Fibroblast of lung (primary cell): ENCODE measurements at places on chromosomes 2 and 18.

- no peak for DNase-seq
Measured at GRCh38 chr2:25854613-25855012, 23.7 kb downstream of the ASXL2 start.

- peak; percentile 83 for DNase-seq
Measured at GRCh38 chr2:163264341-163264740, 425.8 kb upstream of the KCNH7 start.

DNA sequence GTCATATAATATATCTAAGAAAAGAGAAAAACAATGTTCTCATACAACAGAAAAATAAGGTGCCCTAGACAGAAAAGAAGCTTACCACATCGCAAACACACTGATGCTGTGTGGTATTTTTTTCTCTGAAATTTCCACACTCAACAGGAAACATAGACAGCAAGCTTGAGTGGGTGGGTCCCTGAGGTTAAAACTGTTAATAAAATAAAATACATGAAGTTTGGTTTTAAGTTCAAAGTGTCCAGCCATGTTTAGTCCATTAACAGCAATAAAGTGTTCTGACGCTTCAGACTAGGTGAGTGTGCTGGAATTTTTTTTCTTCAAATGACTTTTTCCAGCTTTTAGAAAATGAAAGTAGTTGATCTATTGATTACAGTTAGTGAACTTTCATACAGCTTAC is 83.3 kb upstream of the EPB41L5 start:
- DNase-seq: no peak

DNA sequence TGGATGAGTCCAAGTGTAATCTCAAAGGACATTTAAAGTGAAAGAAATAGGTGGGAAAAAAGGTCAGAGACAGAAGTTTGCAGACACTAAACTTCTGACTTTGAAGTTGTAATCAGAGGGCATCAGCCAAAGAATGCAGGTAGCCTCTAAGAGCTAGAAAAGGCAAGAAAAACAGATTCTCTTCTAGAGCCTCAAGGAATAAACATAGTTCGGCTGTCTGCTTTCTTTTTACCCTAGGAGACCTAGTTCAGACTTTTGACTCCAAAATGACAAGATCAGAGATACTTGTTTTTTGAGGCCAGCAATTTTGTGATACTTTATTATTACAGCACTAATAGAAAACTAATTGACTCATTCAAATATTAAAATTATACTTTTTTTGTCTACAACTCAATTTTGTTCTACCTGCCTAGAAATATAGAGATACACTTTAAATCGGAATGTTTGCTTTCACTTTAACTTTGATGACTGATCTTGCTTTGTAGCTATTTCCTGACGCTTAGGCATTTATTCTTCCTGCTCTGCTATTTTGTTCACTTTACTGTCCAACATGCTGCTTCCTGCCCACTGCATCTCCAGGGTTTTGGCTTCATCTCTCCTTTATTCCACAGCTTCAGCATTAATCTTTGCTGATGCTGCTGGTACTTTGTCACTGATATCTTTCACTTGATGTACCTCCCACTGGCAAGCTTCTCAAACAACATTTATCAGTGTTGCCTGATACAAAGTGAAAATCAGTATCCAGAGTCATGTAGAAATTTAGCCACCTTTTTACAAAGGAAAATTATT is 272.5 kb downstream of the DSEL start:
- DNase-seq: peak; percentile 28

DNA sequence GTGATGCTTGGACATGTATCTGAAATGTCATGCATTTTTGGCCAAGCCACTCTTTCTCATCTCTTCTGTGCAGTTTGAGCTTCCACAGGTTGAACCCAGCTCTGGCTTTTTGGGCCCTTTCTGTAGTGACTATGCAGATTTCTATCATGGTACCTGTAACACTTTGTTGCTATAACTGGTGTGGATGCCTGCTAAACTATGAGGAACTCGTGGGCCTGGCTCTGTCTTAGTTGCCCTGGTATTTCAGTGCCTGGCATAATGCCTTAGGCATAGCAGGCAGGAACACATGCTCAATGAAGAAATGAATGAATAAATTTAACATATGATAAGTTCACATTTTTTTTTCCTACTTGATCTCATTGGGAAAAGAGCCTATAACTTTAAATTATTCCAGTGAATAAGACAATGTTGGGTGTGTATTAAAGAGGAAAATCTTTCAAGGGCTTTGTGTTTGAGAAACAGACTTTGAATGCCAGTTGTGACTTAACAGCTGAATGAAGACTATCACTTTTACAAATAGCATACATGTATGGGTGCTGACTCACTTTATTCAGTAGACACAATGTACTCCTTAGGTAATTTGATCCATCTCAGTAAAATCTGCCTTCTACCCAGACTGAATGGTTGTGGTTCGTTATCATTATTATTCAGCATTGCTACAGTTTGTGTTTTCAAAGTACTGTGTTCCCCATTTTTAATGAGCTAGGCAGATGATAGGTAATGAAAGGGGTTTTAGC is 86.4 kb upstream of the MAP4K3 start:
- peak; percentile 97 for DNase-seq

DNA sequence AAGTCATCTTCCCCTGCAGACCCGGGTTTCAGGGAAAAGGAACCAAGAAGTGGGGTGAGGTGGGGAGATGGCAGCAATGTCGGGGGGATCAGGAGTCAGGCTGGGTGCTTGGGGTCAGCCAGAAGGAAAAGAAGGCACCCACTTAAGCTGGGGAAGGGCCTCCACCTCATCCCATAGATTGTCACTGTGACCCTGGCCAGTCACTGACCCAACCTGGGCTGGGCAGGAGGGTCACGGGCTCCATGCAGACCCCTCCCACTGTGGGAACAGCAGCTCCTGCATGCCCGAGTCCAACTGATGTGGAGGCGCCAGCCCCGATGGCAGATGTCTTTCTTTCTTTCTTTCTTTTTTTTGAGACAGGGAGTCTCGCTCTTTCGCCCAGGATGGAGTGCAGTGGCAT is 53.6 kb upstream of the HAAO start:
- no peak for DNase-seq

- DNase-seq: no peak
Measured at GRCh38 chr2:8638327-8638726, 43.5 kb upstream of the ID2 start.

- DNase-seq: no peak
Measured at GRCh38 chr2:144267239-144267638, 252.7 kb downstream of the ZEB2 start.

GRCh38 chr18:39571511-39571910 is 2005.9 kb upstream of the CELF4 start:
- DNase-seq: peak; percentile 3

- DNase-seq: peak; percentile 80
Measured at GRCh38 chr18:69757733-69758132, 189.9 kb downstream of the CD226 start.

- peak; percentile 64 for DNase-seq
Measured at GRCh38 chr2:71348302-71348701, 16.7 kb downstream of the ZNF638 start.

GRCh38 chr2:199962203-199962602 is 6.8 kb downstream of the MAIP1 start:
- no peak for DNase-seq

GRCh38 chr2:33782395-33783230 is 183.5 kb upstream of the FAM98A start:
- no peak for DNase-seq

DNA sequence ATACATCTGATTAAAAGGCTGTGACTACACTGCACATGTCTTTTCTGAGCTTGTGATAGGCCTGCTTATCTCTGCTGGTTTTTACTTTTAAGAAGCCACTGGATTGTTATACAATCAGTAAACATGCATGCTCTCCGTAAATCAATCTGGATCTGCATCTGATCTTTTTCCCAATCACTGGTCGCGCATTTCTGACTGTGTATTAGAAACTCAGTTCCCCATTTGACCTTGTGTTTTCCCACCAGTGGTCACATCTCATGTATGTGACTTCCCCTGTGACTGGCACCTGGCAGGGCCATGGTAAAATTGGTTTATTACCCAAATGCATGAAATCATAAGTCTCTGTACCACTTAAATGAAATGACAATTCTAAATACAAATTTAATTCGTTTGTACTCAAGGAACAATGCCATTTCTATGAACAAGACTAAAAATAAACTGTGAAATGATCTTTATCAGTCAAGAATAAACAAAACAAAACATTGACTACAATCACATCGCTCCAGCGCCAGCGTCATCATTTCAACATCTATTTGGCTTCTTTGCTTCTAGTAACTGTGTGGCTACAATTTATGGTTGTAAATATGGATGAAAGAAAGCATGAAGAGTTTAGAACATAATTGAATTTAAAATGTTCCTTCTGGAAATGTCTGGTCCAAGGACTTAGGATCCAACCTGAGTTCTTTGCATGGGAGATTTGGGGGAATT is 396.6 kb upstream of the TRIB2 start:
- DNase-seq: peak; percentile 93

DNA sequence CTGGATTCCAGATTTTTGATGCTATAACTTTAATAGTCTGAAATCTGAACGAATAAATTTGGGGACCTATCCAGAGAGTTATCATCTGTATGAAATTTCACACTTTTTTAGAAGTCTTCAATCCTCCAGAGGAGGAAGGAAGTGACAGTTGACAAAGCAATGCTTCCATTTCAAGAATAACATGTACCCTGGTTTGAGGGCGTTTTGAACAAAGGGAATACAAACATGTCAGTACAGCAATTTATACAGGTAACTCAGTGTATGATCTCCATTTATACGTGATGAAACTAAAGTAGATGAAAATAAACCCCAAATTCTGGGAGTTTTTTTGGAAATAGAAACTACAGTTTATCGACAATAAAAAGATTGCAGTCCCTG is 42.2 kb downstream of the CIB4 start:
- DNase-seq: no peak

GRCh38 chr2:239832490-239833268 is 192.5 kb downstream of the NDUFA10 start:
- no peak for DNase-seq

GRCh38 chr2:40592218-40592617 is 140.3 kb upstream of the SLC8A1 start:
- DNase-seq: no peak

DNA sequence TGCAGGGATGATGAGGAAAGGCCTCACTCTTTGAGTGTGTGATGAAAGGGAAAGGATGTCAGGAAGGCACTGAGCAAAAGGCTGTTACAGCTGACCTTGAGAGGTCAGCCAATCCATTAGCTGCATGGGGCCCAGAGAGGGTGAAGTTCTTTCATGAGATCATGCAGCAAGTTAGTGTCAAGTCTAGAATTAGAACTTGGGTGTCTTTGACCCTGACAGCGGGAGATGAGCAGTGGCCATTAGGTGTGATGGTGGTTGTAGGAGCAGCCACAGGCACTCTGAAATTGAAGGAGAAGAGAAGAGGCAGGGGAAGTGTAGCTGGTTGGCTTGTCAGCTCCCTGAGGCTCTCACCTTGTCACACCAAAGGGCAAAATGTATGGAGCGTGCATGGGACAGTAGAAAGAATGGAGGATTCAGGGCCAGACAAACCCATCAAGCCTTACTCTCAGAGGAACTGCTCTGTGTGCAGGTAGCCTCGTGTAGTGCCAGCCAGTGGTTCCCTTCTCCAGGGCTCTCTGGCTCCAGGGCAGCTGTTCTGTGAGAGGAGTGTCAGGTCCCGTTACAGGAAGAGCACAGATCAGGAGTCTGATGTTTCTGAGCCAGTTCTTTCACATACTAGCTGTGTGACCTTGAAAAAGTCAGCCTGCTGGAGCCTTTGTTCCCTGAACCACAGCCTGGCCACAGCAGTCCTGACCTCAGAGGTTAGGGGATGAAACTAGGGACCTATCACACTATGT is 35.9 kb downstream of the MAP4K4 start:
- no peak for DNase-seq

GRCh38 chr2:120260736-120261135 is 8.1 kb downstream of the RALB start:
- DNase-seq: no peak

DNA sequence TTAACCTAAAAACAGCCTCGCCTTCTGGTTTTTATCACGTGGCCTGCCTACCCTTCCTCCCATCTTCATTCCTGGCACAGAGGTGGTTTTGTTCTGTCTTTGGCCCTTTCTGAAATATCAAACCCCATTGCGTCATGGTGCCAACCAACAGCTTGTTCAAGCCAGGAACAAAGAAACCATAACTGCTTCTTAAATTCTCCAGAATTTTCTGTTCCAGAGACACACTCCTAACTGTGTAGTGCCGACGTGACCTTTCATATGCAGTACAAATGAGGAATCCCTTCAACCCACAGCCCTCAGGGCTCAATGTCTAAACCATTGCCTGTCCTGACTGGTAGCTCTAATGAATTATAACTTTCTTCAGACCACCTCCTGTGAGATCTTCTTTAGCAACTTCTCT is 82.2 kb upstream of the TNP1 start:
- DNase-seq: no peak

- no peak for DNase-seq
Measured at GRCh38 chr2:132979339-132980093, 309.5 kb upstream of the LYPD1 start.

GRCh38 chr2:114661971-114662939 is 219.8 kb downstream of the DPP10 start:
- DNase-seq: no peak

DNA sequence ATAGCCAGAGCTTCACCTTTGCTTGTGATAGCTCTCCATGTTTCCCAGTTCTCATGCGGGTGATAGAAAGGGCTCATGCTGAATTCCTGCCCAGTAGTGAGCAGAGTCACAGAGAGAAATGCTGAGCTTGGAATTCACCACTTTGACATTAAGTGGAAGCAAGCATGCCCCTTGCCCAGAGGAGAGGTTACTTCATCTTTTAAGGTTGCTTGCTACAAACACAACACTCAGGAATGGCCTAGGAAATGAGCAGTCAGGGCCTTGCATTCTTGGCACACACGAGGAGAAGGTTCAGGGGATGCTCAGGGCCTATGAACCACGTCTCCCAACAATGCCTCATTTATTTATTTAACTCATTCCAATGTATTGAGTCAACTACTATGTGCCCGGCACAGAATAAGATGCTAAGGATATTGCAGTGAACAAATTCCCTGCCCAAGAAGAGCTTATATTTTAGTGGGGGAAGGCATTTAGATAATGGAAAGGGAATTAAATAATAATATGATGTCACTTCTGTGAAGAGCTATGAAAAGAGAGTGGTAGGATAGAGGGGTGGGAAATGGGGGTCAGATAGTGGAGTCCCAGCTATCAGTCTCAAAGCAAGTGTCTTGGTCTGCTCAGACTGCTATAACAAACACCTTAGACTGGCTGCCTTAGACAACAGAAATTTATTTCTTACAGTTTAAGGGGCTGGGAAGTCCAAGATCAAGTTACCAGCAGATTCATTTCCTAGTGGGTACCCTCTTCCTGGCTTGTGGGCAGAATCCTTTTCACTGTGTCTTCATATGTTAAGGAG is 42.1 kb downstream of the DDX18 start:
- peak; percentile 97 for DNase-seq

GRCh38 chr2:5377323-5377722 is 314.9 kb upstream of the SOX11 start:
- DNase-seq: no peak

DNA sequence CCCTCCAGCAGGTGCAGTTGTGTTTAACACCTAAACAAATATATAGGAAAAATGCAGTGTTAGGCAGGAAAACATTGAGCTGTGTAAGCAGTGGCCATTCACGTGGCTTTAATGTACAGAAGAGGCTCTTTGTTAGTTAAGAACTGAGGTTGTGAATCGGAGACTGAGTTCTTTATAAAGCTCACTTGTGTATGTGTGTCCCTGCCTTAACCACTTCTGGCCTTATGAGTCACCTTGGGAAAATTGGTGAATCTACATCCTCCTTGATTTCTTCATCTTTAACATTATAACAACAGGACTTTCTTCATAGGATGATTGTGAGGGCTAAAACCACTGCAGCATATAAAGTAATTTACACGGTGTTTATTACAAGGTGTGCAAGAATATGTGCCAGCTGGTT is 188.4 kb upstream of the TPO start:
- DNase-seq: no peak
